GM23248 (cell line): ENCODE measurements at places on chromosomes 5 and 9.

DNA sequence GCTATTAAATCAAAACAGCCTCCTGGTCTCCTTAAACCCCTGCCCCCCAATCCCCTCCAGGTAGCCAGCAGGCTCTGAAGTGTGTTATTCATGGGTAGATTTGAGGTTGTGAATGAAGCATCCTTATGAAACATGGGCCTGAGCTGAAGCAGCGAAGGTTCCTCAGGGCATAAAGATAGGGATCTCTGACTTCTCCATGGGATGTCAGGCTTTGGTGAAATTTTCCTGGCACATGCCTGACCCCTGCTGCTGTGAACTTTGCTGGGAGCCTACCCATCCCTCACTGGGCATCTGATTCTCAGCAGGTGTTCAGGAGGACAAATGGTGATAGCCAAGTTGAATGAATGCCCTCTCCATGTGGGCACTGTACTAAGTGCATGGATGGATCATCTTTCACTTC, 250.3 kb downstream of the ASTN2 start:
- H3K4me3 ChIP-seq, result no peak overlapping the region
- no peak for DNase-seq
- H3K27ac ChIP-seq, result no peak overlapping the region
- H3K36me3 ChIP-seq, result no peaks in the 10 kb centered on the region

- no peaks in the 10 kb centered on the region for H3K27me3 ChIP-seq
- H3K4me3 ChIP-seq, result no peak overlapping the region
- DNase-seq, result no peak
- no peak overlapping the region for H3K27ac ChIP-seq
Measured at GRCh38 chr5:117098094-117098493, 523.5 kb upstream of the SEMA6A start.

- peak overlapping the region; percentile 78 for H3K27ac ChIP-seq
- no peaks in the 10 kb centered on the region for H3K27me3 ChIP-seq
- peaks cover 36% of the 10 kb centered on the region for H3K4me1 ChIP-seq
- no peaks in the 10 kb centered on the region for H3K36me3 ChIP-seq
- no peak overlapping the region for H3K4me3 ChIP-seq
- peak; percentile 91 for DNase-seq
Measured at GRCh38 chr5:53406630-53407316, 73.7 kb upstream of the FST start.

GRCh38 chr5:160685695-160686094, 166.3 kb downstream of the ATP10B start:
- H3K36me3 ChIP-seq, result no peaks in the 10 kb centered on the region
- no peak for DNase-seq
- H3K4me1 ChIP-seq, result no peaks in the 10 kb centered on the region
- H3K27me3 ChIP-seq, result no peaks in the 10 kb centered on the region
- no peak overlapping the region for H3K4me3 ChIP-seq

DNA sequence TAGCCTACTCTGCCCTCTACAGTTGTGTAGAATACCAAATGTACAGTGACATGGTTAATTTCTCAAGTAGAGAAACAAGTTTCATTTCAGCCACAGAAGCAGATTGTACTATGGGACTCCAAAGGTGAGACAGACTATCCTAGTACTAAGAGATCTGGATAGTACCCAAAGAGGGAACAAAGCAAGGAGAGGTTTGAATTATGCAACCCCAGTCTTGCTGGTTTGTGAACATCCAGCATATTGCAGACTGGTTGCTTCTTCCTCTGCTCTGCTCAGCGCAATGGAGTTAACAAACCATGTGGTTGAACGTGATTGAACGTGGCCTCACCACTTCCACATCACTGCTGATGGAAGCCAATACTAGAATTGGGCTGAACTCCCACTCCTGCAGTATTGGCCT, 43.3 kb upstream of the ALDOB start:
- no peak for DNase-seq
- no peak overlapping the region for H3K4me3 ChIP-seq
- no peak overlapping the region for H3K27ac ChIP-seq
- H3K27me3 ChIP-seq, result no peaks in the 10 kb centered on the region
- peaks cover 9% of the 10 kb centered on the region for H3K36me3 ChIP-seq
- peaks cover 16% of the 10 kb centered on the region; the same call in 1 of the 2 replicates for H3K4me1 ChIP-seq

- DNase-seq, result no peak
- no peaks in the 10 kb centered on the region for H3K4me1 ChIP-seq
- H3K27me3 ChIP-seq, result no peaks in the 10 kb centered on the region; the same call in 1 of the 2 replicates
- H3K4me3 ChIP-seq, result no peak overlapping the region
- H3K27ac ChIP-seq, result no peak overlapping the region
- H3K36me3 ChIP-seq, result no peaks in the 10 kb centered on the region
Measured at GRCh38 chr5:107272954-107273353, 397.8 kb downstream of the EFNA5 start.

DNA sequence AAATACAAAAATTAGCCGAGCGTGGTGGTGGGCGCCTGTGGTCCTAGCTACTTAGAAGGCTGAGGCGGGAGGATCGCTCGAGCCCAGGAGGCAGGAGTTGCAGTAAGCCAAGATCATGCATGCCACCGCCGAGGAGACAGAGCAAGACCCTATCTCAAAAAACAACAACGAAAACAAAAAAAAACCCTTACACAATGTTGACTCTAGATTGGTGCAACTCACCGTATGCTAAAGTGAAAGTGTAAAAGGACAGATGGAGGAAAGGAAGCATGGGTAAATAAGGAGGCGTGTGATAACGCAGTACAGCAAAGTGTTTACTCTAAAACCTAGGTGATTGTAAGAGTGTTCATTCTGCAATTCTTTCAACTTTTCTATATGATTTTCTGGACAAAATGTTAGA, 15.9 kb upstream of the RUFY1 start:
- H3K4me3 ChIP-seq, result no peak overlapping the region
- no peaks in the 10 kb centered on the region for H3K4me1 ChIP-seq
- H3K27me3 ChIP-seq, result no peaks in the 10 kb centered on the region
- H3K27ac ChIP-seq, result no peak overlapping the region

DNA sequence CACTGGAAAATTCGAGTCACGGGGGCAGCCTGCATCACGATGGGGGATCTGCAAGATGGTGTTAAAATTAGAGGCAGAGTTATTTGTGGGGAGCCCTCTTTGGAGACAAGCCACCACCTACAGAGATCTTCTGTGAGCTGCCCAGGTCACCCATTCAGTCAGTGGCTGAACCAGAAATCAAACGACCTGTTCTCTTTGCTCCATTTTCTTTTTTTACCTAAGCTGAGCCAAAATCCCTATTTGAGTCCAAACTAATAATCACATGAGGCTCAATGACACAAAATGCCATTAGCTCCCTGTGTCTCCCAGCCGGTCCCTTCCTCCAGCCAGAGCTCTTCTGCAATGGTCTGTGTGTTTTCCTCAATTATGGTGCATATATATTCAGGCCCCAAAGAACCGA, 394.2 kb downstream of the AGTPBP1 start:
- H3K36me3 ChIP-seq, result no peaks in the 10 kb centered on the region
- DNase-seq, result no peak
- no peak overlapping the region for H3K4me3 ChIP-seq
- no peaks in the 10 kb centered on the region for H3K27me3 ChIP-seq
- H3K4me1 ChIP-seq, result no peaks in the 10 kb centered on the region
- no peak overlapping the region for H3K27ac ChIP-seq

- peaks cover 5% of the 10 kb centered on the region; the same call in 1 of the 2 replicates for H3K4me1 ChIP-seq
- H3K4me3 ChIP-seq, result no peak overlapping the region
- H3K27me3 ChIP-seq, result no peaks in the 10 kb centered on the region
- no peak for DNase-seq
- 0 out of 2 replicates have a peak, but pooled peaks cover 6% of the 10 kb centered on the region for H3K36me3 ChIP-seq
Measured at GRCh38 chr9:128317629-128318028, 4.6 kb downstream of the TRUB2 start.

- no peaks in the 10 kb centered on the region for H3K27me3 ChIP-seq
- H3K4me3 ChIP-seq, result no peak overlapping the region
- no peak for DNase-seq
- H3K27ac ChIP-seq, result no peak overlapping the region
- H3K4me1 ChIP-seq, result no peaks in the 10 kb centered on the region
- no peaks in the 10 kb centered on the region for H3K36me3 ChIP-seq
Measured at GRCh38 chr5:128927644-128928043, 37.6 kb upstream of the SLC27A6 start.

DNA sequence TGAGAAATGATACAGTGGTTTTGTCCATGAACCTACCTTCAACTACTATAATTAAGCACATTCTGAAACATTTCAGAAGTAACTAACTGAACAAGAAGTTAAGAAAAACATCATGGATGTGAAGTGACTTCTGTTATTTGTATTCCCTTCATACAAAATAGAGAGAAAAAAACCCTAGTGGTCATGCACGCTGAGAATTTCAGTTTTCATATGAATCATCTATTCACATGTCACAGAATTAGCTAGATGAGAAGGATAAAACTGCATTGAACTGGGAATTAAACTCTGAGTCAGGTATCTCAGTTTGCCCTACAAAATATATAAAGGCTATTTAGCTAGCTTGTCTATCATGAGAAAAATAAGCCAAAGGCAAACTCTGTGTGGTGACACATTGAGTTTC, 451.8 kb upstream of the FTMT start:
- no peak overlapping the region for H3K27ac ChIP-seq
- H3K27me3 ChIP-seq, result no peaks in the 10 kb centered on the region
- DNase-seq, result no peak
- H3K4me1 ChIP-seq, result no peaks in the 10 kb centered on the region

- DNase-seq, result peak; percentile 17
- no peak overlapping the region for H3K27ac ChIP-seq
- peak overlapping the region; percentile 67 for H3K4me3 ChIP-seq
- H3K27me3 ChIP-seq, result no peaks in the 10 kb centered on the region
Measured at GRCh38 chr9:125142560-125143376, 560 bp downstream of the SCAI start.

GRCh38 chr9:4827224-4827623, 34.5 kb downstream of the RCL1 start:
- no peak for DNase-seq
- no peaks in the 10 kb centered on the region for H3K36me3 ChIP-seq
- H3K4me3 ChIP-seq, result no peak overlapping the region
- peaks cover 29% of the 10 kb centered on the region for H3K4me1 ChIP-seq
- H3K27me3 ChIP-seq, result no peaks in the 10 kb centered on the region
- H3K27ac ChIP-seq, result no peak overlapping the region

GRCh38 chr9:93509084-93509483, 55.7 kb upstream of the FAM120AOS start:
- no peak overlapping the region for H3K4me3 ChIP-seq
- H3K36me3 ChIP-seq, result no peaks in the 10 kb centered on the region; the same call in 1 of the 2 replicates
- no peaks in the 10 kb centered on the region for H3K4me1 ChIP-seq
- H3K27me3 ChIP-seq, result no peaks in the 10 kb centered on the region
